Effector memory CD4-positive, alpha-beta T cell (primary cell): ENCODE measurements at places on chromosomes 4 and X.

- DNase-seq: no peak
These were observed 98.5 kb upstream of the CTSO start for GRCh38 chr4:156052116-156052515.

GRCh38 chr4:14528918-14529317 lies 473.4 kb upstream of the CPEB2 start:
- DNase-seq: no peak

GRCh38 chrX:80223982-80224579 lies 196.2 kb upstream of the TENT5D start:
- no peak for DNase-seq

DNA sequence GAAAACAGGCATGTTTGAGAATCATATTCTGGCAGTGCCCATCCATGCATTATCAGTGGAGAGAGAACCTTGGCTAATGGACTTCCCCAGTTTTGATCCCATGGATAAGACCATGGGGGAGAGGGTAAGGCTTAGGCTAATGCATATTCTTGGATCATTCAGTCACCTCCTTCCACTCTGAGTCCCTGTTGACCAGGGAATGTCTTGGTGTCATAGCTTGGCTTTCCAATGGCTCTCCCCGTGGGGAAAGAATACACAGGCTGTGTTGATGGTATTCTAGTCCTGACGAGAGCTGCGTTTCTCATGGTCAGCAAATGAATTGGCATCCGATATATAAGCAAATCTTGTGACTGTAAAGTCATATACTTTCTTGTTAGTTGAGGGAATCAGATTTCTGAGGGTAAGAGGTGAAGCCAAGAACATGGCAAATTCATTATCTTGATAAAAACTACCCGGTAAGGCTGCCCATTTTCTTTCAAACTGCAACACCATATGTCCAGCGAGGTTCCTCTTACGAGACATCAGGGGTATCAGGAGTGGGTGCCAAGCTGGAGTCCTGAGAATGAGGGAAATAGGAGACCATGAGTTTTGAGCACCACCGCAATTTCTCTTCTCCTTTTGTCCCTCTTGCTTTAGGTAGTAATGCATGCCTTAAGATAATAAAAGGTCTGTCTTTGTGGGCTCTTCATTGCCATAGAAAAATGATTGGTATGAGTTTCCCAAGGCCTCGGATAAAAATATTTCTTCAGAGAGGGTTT lies 18.0 kb downstream of the RHOH start:
- no peak for DNase-seq

DNA sequence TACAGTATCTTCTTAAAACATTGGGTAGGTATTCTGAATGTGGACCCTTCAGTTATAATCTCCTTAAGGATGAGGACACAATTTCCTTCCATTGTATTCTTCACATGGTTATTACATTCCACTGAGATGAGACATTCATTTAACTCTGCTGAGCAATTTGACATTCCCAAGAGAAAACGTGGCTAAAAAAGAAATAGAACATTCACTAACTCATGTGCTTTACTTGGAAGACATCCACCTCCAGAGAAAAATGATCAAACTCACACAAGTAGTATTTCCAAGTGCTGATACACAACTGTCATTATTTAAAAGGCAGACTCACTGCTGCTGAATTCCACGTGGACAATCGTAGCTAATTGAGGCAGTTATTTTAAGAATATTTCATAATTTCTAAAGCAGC lies 227.9 kb upstream of the ANKRD50 start:
- DNase-seq: no peak

DNA sequence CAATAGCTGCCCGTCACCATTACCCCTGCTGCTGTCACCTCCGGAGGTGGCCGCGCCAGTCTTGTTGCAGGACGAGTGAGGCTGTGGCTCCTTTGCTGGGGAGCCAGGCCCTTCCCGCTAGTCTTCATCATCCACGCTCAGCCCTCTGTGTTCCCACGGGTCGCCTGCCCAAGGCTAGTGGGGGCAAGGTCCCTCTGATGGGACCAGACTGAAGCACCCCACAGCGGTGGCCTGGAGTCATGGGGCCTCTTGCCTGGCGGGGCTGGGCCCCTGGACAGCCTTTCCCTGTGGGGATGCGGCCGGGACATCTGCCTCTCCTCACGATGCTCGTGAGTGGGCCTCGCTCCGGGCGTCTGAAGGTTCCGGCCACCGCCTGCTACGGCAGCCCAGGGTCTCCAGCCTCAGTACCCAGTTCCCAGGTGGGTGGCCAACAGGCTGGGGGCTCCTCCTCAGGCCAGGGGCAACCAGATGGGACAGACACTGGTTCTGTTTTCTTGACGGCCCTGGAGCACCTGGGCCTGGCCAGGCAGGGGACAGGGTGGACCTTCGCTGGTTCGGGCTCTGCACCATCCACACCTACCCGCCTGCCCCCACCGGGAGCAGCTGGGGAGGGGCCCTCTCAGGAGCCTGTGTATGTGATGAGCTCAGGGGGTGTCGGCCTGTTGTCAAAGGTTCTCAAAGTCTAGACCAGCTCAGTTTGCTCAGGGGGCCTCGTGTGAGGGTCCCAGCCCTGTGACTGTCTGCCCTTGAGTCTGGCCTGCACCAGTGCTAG lies 32.3 kb downstream of the DOK7 start:
- DNase-seq: no peak
